HFFc6 (cell line): ENCODE measurements at places on chromosomes 16 and 17.

DNA sequence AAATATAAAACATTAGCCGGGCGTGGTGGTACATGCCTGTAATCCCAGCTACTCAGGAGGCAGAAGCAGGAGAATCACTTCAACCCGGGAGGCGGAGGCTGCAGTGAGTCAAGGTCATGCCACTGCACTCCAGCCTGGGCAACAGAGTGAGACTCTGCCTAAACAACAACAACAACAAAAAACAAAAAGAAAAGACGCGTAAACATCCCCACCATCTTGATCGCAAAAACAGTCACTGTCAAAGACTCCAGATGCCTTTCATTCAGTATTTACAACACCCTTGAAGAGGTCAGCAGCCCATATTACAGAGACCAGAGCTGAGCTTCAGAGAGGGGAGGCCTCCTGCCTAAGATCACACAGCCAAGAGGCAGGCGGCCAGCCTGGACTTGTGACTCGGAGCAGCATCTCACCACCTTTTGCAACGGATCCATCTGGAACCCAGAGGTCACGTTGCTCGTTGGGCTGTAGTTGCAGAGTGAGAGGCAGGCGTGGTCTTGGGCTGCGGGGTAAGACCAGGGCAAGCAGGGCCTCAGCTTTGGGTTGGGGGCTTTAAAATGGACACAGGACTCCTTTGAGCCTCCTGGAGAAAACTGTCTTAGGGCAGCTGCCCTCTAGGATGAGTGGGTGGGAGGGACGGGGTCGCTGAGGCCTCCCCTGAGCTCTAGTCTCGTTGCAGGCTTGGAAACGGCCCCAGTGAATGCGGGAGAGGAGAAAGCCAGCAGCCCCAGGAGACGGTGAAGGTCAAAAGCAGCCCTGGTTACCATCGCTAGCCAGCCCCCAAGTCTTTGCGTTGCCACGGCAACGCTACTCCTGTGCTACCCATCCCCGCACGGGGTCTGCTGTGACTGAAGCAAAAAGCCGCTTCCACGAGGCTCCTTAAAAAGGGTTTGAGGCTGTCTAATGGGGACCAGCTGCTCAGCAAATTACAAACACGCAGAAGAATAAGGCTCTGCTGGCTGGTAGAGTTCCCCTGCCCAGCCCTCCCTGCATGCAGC is 26.1 kb downstream of the LGALS3BP start:
- DNase-seq = no peak

DNA sequence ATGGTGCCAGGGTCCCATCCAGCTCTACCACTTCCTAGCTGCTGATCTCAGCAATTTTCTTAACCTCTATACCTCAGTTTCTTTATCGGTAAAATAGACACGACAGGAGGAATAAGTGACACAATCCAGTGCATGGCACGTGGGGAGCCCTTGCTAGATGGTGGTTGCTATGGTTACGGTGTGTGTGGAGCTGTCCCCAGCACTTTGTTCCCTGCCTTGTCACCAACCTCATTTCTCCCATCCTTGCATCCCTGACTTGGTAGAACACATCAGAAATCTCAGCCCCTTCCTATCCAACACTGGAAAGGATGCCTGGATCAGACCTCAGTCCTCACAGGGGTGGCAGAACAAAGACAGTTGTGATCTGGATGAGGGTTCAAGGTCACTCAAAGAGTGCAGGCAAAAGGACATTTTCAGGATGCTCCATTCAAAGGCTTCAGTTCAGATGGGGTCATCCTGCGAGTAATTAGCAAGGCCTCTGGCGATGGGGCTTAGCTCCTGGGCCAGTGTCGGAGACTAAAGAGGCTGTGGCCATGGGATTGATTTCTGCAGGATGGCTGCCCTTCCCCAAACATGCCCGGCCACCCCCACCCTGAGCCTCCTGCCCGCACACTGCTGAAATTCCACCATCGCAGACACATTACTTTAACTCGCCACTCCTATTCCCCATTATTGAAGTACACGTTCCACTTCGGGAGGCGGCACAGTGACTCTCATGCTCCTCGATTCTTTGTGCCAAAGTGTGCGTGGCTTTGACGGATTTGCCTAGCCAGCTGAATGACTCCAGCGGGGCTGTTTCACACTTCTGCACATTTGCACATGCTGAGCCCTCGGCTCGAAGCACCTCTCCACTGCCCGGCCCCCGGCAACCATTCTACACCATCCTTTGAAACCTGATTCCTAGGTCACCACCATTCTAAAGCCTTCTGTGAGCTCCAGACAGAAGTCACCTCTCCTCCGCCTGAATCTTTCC is 40.3 kb downstream of the WNT3 start:
- no peak for DNase-seq

DNA sequence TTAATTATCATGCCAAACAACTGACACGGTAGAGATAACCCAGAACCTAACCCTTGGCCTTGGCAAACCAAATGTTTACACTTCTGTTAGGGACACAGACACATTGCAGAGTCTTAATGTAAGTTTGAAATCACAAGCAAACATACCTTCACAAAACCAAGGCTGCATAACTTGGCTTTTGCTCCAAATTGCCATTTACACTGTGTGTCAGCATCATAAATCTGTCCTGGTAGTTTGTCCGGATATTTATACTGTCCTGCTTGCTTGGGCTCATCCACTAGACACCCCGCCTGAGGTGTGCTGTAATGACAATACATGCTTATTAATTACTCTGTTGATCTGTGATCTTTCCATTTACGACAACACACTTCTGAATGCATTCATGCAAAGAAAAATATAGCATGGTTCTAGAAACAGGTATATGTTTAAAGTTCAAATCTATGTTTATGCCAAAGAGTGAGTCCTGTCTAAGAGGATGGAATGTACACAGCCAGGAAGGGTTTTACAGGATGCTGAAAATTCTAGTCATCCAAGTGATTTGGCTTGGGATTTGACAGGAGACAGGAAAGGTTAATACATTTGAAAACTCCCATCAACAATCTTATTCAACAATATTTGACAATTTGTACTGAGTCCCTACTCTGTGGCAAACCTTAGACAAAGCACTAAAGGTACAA is 81.1 kb downstream of the ADAMTS18 start:
- no peak for DNase-seq

- DNase-seq = no peak
Measured at GRCh38 chr17:80716986-80717719, 172.5 kb downstream of the RPTOR start.

DNA sequence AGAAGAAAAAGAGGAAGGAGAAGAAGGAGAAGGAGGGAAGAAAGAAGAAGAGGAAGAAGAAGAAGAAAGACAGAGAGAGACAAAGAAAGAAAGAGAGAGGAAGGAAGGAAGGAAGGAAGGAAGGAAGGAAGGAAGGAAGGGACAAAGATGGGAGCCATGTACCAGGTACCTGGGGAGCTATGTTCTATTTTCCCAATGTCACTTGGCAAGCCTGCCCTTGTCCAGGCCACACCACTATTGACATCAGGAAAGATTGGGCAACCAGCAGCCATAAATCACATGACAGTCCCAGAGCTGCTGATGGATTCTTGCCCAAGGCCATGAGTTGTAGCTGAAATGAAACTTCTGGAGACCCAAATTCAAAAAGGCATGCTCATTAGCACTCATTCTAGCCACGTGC is 2.7 kb upstream of the CES1 start:
- DNase-seq = no peak
